NCI-H2029 (cell line): ENCODE measurements at places on chromosomes 6 and 20.
A peak's percentile ranks its signal among the peaks of the same experiment; 100 is the strongest.

GRCh38 chr6:1777921-1778685, 168.4 kb downstream of the FOXC1 start:
- DNase-seq, result no peak

- no peak for DNase-seq
These were observed 152.7 kb downstream of the LY86 start for GRCh38 chr6:6741264-6741663.

- DNase-seq, result no peak
These were observed at the start of gene HCK for GRCh38 chr20:32052090-32052777. Gene HCK, plus strand, starts transcription at chr20:32052242.

DNA sequence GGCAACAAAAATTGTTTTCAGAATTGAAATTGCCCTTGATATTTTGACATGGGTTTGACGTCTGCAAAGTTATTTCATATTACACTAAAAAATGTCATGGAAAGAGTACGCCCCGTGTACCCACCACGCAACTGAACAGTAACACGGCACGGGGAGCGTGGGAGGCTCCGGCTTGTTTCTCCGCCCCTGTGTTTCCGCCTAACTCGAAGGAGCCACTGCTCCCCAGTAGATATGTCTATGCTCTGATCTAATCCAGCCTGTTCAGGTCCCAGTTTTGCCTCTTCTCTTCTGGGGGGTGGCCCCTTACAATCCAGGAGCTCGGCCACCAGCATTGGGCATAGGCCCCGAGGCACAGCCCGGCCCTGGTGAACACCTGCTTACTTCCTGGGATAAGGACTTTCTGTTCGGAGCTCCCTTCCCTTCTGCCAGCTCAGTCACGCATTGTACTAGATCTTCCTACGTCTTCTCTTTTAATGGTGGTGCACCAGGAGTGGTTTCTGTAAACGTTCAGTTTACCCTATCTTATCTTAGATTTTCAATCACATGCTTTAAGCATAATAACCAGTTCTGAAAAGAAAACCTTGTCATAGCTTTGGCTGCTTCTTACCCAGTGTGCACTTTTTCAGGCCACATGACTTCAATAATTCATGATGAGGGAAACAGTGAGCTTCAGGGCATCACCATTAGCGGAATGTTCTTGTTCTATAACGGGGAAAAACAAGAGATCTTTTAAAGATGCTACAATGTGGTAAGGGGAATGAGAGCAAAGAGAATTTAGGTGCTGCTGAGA, 43.9 kb upstream of the EXOC2 start:
- DNase-seq, result no peak

GRCh38 chr20:47320990-47321805, 35.3 kb downstream of the ZMYND8 start:
- peak; percentile 37 for DNase-seq

GRCh38 chr20:15919118-15919517, 654.1 kb downstream of the KIF16B start:
- DNase-seq, result no peak

- no peak for DNase-seq
These were observed 525.4 kb upstream of the RNF217 start for GRCh38 chr6:124436803-124437202.

DNA sequence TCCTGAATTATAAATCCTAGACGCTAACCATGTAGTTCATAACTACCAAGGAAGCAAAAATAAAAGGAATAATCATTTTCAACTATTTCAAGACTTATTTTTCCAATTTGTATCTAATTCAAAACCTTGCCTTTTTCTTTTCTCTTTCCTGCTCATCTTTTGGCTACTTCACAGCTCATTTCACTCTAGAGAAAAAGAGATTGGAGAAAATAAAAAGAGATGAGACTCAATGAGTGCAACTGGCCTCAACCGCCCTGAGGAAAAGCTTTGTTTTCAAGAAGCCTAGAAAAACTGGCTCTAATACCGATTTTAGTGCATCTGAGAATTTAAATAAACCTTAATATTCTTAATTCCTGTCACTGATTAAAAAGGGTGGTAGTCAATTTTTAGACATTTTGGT, 36.4 kb downstream of the IPCEF1 start:
- DNase-seq, result no peak

GRCh38 chr6:147808640-147809039, 300.1 kb downstream of the SAMD5 start:
- no peak for DNase-seq

- no peak for DNase-seq
These were observed 145.6 kb downstream of the GJA10 start for GRCh38 chr6:90039911-90040310.

- DNase-seq, result no peak
These were observed 176.4 kb downstream of the SOX4 start for GRCh38 chr6:21769968-21770367.

DNA sequence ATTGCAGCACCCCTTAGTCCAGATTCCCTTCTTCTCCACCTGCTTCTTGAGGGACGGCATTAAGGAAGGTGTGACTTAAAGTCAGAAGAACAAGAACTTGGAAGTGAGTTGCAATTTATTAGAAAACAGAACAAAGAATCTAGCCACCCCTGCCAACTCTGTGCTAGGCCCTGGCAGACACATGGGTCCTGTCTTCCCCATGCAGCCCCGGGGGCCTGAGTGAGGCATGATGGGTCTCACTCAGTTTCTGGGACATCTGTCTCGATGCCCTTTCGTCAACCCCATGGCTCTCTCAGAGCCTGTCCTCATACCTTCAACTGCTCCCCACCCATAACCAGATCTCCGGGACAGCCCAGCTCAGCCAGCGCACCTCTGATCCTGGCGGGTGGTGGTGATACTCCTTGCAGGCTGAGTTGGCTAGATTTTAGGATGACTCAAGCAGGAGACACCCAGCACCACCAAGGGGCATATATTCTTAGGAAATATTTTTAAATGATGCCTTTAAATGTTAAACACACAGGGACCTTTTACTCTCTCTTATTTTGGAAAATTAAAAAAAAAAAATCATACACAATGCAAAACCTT, 143.2 kb upstream of the RNF24 start:
- no peak for DNase-seq

GRCh38 chr6:151763938-151764680, 43.4 kb upstream of the ESR1 start:
- DNase-seq, result no peak

GRCh38 chr6:167904791-167905190, 78.1 kb downstream of the AFDN start:
- no peak for DNase-seq

- DNase-seq, result no peak
These were observed 34.2 kb upstream of the RPN2 start for GRCh38 chr20:37144856-37145404.

- no peak for DNase-seq
These were observed 84.6 kb downstream of the ID4 start for GRCh38 chr6:19921786-19922185.

DNA sequence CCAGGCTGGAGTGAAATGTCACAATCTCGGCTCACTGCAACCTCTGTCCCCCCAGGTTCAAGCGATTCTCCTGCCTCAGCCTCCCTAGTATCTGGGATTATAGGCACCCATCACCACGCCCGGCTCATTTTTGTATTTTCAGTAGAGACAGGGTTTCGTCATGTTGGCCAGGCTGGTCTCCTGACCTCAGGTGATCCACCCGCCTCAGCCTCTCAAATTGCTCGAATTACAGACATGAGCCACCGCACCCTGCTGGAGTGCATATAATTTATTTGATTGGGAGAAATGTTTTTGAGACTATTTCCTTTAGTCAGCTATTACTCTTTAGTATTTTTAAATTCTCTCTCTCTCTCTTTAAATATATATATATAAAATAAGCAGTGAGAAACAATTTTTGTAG, 29.8 kb downstream of the FAM83B start:
- no peak for DNase-seq

DNA sequence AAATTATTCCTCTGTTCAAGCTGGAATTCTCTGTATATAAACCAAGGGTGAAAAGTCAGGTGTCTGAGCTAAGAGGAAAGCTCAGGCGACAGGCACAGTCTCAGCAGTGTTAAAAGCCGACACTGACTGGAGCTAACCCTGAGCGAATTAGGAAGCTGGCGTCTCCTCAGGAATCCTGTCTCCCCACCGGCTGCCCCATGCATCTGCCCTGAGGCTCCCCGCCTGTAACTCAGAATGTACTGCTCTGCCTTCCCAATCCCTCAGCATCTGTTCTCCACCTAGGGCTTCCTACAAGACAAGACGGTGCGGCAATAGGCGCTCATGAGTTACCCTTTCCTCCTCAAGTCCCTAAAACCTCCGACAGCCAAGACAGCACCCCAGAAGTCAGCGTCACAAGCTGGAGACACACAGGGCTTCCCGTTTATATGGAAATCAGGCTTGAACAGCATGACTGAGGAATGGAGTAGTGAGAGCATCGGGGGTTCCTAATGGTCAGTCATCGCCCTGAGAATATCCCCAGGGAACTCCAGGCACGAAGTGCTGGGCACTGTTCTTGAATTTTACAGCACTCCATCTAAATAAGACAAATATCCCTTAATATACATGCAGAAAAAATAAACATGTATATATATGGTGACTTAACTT, 33.5 kb downstream of the WDR27 start:
- no peak for DNase-seq

DNA sequence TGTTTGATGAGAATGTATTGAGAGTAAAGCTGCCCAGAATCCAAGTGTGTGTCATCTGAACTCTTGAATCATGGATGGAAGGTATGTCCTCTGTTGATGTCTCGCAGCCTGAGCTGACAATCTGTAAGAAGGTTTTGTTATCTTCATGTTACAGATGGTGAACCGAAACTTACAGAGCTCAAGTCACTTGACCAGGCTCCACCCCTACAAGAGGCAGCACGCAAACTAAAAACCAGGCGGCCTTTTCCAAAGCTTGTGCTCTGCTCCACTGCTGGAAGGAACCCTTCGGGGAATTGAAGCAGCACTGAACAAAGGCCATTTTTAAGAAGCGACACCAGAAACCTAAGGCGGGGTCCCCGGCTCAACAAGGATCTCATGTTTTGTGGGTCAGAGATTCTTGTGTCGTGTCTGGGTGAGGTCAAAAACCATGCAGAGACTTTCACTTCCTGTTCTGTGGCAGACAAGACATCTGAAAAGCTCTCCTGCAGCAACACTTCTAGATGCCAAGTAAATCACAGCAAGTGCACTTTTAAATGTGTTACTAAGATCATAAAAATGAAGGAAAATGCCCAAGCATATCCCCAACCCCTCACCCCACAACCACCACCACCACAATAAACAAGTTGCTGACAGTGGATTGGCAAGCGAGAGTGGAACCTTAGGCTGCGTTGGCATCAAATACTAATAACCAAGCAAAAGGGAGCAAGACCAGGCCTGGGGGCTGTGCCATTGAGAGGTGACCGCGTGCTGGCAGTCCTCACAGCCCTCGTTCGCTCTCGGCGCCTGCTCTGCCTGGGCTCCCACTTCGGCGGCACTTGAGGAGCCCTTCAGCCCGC, 27.3 kb downstream of the NQO2 start:
- no peak for DNase-seq

DNA sequence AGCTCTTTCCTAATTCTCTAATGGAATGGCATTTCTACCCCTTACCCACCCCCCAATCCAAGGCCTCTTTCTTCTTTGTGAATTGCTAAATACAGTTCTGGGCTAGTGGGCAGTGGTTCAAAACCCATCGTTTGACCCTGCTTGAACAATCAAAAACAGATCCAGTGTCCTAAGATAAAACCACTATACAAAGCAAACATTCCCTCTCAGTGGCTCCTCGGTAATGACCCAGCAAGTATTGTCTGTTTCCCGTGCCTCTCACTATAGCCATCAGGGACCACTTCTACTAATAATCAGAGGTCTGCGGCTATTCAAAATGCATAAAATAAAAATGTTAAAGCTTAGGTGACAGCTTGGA, 143.5 kb upstream of the AKAP12 start:
- DNase-seq, result no peak

DNA sequence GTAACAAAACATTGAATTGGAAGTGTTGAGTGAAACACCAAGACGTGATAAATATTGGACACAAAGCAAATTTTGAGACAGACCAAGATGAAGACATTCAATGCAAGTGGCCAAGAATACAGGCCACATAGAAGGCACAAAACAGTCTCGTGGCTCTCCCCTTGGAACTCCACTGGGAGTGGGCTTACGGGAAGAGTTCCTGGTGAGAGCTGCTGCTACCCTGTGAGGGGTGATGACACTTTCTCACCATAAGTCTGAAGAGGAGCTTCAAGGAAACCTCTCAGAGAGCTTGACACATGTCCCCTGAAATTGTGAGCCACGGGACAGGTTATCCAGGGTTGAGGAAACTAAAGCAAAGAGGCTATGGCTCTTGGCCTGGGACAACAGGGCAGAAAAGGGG, 48.6 kb upstream of the SLC22A16 start:
- DNase-seq, result no peak

DNA sequence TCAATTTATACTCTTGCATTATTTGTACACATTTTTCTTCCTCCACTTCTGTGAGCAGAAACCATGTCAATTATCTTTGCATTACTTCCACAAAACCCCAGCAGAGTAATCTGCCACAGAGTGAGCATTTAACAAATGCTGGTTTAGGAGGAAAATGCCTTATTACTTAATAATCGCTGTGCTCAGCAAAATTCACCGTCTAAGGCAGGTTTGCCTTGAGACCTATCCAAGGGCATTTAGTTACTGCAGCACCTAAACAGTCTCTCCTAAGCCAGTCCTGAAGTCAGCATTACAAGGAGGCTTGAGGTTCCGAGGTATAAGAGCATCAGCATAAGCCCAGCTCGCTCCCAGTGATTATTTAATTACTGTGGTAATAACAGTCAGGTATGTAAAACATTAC, 28.3 kb downstream of the MAP7 start:
- DNase-seq, result no peak

DNA sequence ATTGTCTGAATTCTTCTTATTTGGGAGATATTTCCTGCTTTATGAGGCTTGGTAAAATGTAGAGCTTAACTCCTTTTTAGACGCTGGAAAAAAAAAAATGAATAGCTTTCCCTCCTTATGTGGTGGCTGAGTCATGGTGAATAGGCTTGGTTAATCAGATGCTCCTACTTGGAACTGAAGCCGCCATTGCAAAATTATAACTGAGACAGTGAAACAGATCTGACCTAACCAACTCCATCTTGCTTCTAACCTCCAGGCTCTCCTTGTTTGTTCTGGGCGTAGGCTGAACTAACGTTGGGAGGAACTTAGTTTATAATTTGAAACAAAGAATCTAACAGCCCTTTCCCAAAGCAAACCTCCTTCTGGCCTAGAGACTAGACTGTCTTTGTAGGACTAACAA, 43.2 kb upstream of the PLCB4 start:
- DNase-seq, result no peak

DNA sequence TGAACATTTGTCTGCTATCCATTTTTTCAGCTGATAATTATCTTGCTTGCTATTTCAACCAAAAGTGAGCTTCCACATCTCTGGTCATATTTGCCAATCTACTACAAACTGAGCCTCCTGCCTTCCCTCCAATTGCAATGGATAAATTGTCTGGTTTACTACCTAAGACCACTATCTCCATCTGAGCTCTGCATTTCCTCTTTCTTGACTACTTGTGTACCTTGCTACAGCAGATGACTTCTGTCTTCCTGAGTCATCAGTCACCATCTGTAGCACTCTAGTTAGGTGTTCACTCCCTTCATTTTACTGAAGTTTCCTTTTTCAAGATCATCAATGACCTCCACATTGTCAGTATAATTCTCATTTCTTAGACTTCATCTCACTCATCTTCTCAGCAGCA, 33.5 kb upstream of the PHIP start:
- DNase-seq, result no peak
